ENCODE measurements at places on chromosomes 12 and 14.

- DNase-seq, result no peak
Measured at GRCh38 chr12:114700392-114701103, 16.6 kb upstream of the TBX3 start.

DNA sequence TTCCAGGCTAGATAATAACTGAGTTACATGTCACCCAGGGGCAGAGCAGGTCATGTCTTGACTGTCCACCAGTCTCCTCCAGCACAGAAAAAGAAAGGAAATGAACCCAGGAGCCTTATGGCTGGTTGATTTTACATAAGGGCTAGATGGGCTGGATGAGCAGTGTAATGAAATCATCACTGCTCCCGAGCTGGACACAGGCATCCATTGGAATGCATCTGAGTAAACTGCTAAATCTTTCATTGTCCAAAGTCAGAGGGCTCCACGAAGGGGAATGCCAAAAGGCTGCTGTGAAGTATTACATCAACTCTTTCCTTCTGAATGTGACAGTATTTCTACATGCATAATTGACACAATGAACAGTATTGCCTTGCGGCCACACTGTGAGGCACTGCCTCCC, 30.1 kb upstream of the TSPAN11 start:
- DNase-seq, result no peak

- DNase-seq, result no peak
Measured at GRCh38 chr12:7917392-7918267, 18.4 kb downstream of the SLC2A3 start.

GRCh38 chr12:93844164-93844784, 167.1 kb downstream of the CRADD start:
- DNase-seq, result no peak

DNA sequence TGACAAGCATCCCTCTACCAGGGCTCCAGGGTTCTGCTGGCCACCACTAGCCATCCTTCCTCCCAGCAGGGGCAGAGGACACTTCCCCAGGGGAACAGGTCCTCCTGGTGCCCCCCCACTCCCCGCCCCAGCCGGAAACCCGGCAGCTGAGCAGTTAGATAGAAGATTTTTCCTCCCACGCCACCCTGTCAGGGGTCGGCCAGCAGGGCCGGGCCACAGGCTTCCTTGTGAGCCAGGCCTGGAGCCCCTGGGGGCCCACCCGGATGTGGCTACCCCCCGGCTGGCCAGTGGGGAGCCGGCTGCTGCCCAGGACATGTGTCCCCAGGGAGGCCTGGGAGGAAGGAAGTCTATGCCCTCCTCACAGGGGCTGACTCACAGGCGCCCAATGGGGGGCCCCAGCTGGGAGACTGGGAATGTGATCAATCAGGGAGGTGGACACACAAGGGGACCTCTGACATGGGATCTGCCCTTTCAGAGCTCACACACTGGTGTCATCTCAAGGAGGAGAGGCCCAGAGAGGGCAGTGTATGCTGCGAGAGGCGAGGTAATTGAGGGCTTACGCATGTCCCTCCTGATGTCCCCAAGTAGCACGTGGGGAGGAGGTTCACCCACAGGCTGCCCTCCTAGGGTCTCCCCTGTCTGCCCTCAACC, 4.2 kb downstream of the SH2B3 start:
- no peak for DNase-seq

All from HT-29 (cell line).